ENCODE measurements at places on chromosomes 2 and 18.
A peak's percentile ranks its signal among the peaks of the same experiment; 100 is the strongest.

DNA sequence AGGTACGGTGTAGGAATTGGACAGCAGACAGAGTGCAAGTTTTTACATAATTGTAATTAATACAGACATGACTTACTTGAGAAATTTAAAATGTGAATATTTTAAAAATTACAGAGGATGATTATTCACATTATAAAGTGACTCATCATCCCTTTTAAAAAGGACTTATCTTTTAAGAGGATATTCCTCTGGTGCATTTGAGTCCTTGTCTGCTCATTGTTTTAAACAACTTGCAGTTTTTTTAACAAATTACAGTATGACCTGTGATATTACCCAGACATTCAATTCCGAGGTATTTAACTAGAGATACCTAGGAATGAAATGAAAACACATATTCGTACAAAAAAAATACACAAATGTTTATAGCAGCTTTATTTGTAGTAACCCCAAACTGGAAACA, 38.0 kb downstream of the SPTBN1 start:
- DNase-seq: no peak

GRCh38 chr2:239299218-239299939, 101.4 kb downstream of the HDAC4 start:
- no peak for DNase-seq

- peak; percentile 19 for DNase-seq
These were observed 138.9 kb downstream of the HDAC4 start for GRCh38 chr2:239261796-239262483.

GRCh38 chr18:8097927-8098326, 511.3 kb upstream of the RAB12 start:
- DNase-seq: no peak

DNA sequence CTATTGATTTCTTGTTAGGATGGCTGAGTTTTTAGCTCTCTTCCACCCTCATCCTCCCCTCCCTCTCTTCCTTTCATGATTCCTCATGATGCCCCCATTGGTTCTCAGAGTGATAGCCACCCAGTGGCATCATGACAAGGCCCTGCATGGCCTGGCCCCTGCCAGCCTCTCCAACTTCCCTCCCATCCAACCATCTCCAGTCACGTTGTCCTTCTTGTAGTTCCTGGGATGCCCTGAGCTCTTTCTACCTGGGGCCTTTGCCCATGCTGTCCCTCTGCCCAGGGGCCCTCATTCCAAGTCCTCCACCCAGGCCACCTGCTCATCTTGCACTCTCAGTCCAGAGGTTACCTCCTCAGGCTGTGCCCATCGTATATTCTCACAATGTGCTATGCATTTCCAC, 247.5 kb downstream of the TFCP2L1 start:
- no peak for DNase-seq

DNA sequence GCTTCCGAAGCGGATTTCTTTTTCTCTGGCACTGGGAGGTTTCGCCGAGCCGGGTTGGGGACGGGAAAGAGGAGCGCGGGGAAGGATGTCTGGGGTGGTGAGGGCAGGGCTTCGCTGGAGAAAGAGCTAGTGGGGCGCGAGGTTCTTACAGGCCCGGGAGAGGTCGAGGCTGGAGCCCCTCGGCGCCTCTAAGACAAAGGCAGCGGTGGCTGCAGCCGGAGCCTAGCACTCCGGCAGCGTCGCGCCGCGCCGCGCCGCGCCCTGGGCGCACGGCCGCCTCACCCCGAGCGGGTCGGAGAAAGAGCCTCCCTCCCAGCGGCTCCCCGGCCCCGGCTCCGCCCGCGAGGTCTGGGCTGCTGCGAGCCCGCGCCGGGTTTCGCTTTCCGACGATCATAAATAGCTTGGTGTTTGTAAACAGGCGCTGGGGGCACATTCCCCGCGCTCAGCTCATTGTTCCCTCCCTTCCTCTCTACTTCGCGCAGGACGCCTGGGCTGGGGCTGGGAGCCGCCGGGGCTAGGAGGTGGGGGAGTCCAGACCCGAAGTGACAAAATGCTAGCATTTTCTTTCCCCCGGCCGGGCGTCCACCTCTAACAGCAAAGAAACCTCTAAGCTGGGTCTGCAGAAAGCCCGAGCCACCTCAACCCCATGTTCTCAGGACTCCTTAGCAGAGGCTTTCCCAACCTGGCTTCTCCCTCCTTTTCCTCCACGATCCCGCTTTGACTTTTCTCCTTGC, 813 bp upstream of the MEIS1 start:
- peak; percentile 74 for DNase-seq

DNA sequence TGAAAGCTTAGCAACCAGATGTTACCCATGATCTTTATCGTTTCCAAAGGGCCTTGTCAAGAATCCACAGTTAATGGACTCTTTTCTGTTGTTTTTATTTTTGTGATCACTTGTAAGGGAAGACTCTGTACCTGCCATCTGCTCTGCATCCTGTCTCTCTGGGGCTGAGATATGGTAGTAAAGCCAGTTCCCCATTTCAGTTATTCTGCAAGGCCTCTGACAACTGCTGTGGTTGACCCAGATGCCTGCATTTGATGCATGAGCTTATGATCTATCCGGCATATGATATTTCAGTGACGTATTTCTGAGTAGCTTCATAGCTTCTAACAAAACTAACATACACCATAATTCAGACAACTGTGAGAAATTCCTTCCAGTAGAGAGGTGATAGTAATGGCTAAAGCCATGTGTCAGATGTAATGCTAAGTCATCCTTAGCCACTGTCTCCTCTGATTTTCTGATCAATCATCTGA, 105.1 kb downstream of the TPO start:
- DNase-seq: no peak

DNA sequence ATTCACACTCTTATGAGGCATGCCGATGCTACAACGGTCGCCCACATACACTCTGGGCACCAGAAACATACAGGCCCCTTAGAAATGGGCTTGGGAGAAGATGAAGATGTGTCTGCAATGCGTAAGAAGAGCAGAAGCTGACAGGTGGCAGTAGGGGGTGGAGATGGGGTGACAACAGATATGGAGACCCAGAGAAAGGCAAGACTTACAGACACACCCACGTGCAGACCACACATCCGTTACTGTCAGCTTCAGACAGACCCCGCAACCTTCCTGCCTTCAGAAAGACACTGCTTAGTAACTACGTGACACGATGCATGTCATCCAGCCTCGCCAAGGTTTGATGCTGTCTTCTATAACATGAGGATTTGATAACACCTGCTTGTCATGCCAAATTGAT, 89.5 kb downstream of the ZFP36L2 start:
- no peak for DNase-seq

DNA sequence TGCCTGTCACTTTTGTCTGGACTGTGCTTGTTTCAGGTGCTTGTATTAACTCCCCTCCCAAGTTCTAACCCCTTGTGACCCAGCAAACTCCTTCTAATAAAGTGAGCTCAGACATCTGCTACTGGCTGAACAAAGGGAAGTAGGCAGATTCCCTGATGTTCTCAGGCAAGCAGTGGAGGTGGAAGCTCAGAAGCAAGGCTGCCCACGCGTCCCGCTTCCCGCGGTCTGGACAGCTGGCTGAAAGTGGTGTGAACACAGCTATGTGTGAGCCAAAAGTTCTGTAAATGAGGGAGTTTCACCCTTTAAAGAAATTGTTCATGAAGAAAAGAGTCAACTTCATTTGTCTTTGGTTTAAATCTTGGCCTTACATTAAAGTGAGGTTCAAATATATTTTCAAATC, 40.0 kb downstream of the NAPG start:
- no peak for DNase-seq

DNA sequence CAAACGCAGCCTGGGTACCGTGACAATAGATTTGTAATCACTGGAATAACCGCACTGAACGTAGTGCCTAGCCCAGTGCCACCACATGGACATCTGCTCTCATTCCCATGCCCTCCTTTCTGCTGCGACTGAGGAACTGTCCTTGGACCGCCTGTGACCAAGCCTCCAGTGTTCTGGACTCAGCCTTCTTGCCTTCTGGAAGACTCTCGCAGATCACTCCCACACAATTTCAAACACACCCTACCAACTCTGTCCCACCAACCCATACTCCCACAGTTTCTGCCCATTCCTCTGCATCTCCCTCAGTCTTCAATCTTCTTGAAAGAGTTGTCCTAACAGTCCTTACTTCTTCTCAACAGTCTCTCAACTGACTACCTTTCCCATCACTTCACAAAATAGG, 2.1 kb downstream of the RNF149 start:
- no peak for DNase-seq

- no peak for DNase-seq
These were observed 170.0 kb downstream of the ETAA1 start for GRCh38 chr2:67566958-67567635.

- peak; percentile 7 for DNase-seq
These were observed 30.8 kb downstream of the CREG2 start for GRCh38 chr2:101356521-101356920.

DNA sequence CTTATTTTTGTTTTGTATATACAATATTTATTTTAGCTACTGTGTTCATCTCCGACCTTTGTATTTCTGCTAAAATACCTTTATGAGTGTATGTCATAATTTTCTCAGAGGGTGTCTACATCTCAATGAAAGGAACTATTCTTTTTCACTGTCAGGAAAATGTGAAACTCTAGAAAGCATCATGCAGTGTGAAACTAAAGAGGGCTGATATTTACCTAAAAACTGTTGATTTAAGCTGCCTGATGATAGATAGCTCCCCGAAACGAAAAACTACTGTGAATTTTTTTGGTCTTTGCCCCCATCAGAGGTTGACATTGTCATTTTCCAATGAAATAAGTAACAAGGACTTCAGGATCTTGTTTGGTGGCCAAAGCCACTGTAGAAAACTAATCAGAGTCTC, 38.8 kb downstream of the TMEM178A start:
- DNase-seq: no peak

DNA sequence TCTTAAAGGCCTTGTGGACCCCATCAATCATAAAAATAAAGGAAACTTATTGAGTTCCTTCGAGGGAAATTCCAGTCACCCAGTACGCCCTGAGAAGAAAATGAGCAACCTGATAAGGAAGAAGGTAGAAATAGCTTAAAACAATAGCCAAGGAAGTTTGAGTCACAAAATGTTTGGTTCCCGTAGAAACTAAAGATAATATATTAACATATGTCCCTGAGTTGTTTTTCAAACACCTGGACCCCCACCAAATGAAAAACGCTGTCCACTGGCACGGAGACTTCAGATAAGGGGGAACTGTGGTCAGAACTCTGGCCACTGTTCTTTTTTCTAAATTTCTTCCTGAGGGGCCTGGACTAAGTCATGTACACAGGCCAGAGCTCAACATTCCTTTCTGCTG, 669.1 kb downstream of the ADCYAP1 start:
- DNase-seq: no peak

DNA sequence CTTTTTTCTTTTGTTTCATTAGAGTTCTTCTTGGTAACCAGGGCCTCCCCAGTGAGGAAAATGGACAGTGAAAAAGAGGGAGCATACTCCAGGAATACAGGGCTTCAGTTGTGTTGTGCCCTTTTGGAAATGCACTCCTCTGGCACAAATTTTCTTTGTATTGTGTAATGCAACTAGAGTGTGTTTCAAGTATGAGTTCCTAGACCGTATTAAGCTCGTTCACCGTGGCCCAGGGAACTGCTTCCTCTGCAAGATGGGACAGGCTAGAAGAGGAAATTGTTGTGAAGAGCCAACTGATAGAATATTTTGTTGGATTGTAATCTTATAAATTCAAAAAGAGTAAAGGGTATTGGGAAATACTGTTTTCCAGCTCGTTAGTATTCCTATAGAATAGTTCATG, 137.2 kb upstream of the TTC39C start:
- no peak for DNase-seq

GRCh38 chr2:72115110-72116080, 32.3 kb downstream of the CYP26B1 start:
- DNase-seq: peak; percentile 96

GRCh38 chr2:179671043-179671981, 190.1 kb downstream of the ZNF385B start:
- no peak for DNase-seq

DNA sequence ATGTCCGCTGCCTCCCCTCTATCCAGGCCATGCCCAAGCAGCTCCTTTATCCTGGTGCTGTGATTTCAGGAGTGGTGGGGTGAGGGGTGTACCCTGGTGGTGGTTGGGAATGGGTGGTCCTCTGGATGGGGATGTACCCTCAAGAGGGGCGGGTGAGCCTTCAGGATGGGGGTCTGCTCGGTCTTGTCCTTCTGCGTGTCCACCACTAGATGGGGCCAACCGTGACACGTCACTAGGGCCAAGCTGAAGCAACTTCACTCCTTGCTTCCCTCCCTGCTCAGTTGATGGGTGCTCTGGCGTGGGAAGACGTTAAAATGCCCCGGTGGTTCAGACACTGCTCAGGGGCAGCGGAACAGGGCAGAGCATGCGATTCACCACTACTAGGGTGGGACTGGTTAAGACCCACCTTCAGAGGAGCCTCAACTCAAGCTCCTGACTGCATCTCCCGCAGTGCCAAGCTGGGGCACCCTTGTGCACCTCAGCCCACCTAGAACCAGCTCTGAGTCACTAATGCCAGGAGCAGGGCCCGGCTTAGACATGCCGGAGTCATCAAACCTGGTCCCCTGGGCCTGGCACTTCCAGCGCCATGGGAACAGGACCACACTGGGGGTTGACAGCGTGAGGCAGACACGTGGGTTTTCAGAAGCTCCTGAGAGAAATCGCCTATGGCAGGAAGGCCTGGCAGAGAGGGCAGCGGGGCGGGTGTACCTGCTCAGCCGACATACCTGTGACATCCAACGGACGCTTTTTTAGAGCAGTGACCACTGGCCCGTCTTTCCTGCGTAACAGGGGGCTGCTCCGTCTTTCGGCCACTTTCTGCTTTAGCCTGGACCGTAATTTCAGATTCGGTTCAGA, 256.7 kb downstream of the HDAC4 start:
- peak; percentile 59 for DNase-seq

DNA sequence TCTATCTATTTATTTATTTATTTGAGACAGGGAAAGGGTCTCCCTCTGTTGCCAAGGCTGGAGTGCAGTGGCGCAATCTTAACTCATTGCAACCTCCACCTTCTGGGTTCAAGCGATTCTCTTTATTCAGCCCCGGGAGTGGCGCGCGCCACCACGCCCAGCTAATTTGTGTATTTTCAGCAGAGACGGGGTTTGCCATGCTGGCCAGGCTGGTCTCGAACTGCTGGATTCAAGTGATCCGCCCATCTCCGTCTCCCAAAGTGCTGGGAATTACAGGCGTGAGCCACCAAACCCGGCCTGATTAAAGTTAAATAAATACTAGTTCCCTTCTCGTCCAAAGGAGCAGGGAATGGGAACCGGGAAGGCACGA, 4.2 kb upstream of the CTDSP1 start:
- no peak for DNase-seq

- DNase-seq: no peak
These were observed 101.2 kb downstream of the RTP5 start for GRCh38 chr2:241970716-241971115.

GRCh38 chr18:55152801-55153200, 193.5 kb upstream of the CCDC68 start:
- DNase-seq: peak; percentile 57

GRCh38 chr18:69528435-69528834, 127.7 kb downstream of the DOK6 start:
- DNase-seq: peak; percentile 46

- no peak for DNase-seq
These were observed 111.3 kb downstream of the RIF1 start for GRCh38 chr2:151520976-151521375.

- no peak for DNase-seq
These were observed 116.7 kb downstream of the CELF4 start for GRCh38 chr18:37448946-37449345.

Data from fibroblast of skin of scalp (primary cell).